ENCODE measurements at places on chromosomes 4 and X.
A peak's percentile ranks its signal among the peaks of the same experiment; 100 is the strongest.

GRCh38 chr4:32219306-32220075 is 1499.3 kb downstream of the PCDH7 start:
- DNase-seq = no peak

DNA sequence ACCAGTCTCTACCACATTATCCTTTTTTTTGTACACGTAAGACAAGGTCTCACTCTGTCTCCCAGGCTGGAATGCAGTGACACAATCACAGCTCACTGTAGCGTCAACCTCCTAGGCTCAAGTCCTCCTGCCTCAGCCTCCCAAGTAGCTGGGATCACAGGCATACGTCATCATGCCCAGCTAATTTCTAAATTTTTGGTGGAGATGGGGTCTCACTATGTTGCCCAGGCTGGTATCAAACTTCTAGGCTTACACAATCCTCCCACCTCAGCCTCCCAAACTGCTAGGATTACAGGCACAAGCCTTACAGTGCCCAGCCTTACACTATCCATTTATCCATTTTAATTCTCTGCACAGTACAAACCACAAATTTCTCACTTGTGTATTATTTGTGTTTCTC is 58.0 kb downstream of the CLOCK start:
- no peak for DNase-seq

GRCh38 chrX:68596871-68597270 is 50.6 kb upstream of the STARD8 start:
- no peak for DNase-seq

DNA sequence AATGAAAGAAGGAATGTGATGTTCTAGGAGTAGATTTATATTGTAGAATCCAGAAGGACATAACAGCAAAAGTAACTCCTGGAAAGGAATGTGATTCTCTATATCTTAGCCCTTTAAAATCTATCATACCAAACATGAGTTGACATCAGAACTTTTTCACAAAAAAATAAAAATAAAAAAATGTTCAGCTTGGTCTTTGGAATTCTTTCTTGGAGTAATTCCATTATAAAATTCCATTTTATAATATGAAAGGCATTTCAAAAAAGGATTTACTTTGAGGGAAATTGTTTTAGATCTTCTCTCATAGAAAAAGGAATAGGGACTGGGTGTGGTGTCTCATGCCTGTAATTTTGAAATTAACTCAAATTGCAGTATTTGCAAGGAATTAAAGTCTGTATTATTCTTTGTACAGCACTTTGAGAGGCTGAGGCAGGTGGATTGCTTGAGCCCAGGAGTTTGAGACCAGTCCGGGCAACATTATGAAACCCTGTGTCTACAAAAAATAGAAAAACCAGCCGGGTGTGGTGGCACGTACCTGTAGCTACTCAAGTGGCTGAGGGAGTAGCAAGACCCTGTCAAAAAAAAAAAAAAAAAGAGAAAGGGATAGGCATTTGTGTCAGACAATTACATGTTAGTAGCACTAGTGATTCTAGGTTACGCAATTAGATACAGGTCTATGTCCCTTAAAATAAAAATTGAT is 134.9 kb downstream of the SLC4A4 start:
- DNase-seq = no peak

DNA sequence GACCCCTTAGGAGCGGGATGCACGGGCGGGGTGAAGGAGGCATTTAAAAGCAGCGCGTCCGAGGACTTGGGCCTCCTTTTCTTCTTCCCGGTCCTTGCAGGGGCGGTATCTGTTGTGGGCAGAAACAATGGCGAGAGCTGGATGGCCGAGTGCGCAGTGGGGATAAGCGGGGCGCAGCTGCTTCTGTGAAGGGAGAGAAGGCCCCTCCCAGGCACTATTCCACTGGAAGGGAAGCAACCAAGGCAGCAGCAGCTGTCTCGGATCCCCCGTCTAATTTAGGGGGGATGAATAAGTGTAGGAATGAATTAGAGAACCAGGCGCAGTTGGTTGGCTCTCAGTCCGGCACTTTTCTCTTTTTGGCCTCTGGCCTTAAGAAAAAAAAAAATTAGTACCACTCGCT is 995 bp downstream of the SMARCA5 start:
- DNase-seq = peak; percentile 54

DNA sequence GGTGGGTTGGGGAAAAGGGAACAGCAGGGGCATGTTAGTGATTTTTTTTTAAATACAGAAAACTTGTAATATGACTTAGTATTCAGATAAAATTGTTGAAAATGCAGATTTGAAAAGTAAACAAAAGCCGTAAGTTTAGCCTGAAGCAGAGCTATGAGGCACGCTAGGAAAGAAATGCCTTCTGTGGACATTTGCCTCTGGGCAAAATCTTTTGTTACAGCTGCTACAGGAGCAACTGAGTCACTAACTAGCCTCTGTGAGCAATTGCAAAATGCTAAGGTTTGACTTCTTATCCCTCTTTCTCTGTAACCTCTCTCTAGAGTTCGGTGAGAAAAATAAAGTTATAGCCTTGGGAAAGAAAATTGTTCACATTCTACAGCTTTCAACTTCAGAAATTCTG is 350.0 kb downstream of the SLC7A11 start:
- DNase-seq = no peak

DNA sequence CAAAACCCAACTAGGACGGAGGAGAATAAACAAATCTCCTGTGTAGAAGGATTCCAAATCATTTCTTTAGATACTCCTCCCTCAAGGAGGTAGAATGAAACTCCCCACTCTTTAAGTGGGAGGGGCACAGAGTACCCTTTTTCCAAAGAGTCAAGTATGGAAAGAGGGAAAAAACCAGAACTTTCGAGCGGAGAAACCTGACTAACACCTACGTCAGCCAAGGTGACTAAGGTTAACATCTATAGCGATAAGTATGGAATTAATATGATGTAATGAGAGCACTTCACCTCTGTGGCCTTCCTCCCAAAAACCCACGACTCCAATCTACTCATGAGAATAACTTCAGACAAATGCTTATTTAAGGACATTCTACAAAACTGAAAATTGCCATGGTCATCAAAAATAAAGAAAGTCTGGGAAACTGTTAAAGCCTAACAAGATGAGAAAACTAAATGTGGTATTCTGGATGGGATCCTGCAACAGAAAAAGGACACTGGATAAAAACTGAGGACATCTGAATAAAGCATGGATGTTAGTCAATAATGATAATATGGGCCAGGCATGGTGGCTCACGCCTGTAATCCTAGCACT is 157.0 kb upstream of the MAP3K15 start:
- DNase-seq = no peak

DNA sequence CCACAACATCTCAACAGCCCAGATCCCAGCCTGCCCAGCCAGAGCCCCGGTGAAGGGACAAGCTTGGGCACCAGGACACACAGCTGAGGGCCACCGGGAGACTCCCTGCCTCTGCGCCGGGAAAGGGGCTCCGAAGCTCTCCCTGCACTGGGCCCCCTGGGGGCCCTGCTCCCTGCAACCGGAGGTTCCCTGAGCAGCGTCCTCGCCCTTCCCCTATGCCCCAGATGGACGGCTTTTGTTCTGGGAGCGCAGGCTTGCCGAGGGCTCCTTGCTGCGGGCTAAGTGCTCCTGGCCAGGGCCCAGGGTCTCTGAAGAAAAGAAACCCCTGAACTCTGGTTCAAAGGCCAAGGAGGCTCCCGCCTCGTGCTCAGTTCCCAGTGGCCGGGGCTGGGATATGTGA is 899 bp upstream of the ZFP92 start:
- no peak for DNase-seq

DNA sequence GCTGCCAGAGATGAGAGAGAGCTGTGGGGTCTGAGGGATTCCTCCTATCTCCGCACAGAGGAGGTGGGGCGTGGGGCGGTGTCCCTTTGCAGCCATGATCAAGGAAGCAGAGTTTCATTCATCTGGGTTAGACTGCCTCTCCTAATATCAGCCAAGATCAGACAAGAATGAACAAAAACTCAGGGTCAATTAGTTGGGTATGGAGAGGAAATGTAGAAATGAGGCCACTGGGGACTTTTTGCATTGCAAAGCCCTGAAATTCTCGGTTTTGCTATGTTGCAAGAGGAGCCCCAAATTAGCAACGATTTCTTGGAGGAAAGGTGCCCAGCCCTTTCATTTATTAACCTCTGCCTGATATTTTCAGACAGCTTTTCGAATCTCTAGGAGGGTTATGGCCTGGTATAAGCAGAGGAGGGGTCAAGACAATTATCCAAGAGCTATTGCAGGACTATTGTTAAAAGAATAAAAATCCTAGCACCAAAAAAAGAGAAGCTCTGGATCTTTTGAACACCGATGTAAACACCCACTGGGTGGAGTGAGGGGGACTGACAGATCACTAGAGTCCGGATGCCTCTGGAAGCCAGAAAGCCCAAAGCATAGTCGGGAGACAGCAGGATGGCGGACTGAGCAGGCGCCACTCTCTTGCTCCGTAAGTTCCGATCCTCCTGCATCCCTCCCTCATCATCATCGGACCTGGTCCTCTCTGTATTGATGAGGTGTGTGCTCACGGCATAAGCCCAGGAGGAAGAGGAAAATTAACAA is 34.4 kb upstream of the ACSL1 start:
- DNase-seq = no peak

- peak; percentile 4 for DNase-seq
Observed at GRCh38 chrX:17944833-17945497, 83.9 kb upstream of the RAI2 start.

DNA sequence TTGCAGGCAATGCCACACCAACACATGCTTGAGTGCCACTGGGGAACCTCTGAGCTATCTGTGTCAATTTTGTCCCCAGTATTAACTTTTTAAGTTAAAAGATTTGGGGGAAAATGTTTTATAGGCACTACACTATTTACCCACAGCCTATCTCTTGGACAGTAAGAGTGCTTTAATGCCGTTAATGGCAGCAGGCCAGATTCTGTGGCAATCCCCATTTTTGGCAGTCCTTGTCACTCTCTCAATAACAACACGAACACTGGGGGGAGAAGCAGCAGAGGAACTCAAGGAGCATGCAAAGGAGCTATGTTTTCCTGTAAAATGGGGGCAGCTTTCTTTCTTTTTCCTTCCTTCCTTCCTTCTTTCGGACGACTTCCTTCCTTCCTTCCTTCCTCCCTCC is 168.6 kb downstream of the NSUN7 start:
- DNase-seq = no peak

DNA sequence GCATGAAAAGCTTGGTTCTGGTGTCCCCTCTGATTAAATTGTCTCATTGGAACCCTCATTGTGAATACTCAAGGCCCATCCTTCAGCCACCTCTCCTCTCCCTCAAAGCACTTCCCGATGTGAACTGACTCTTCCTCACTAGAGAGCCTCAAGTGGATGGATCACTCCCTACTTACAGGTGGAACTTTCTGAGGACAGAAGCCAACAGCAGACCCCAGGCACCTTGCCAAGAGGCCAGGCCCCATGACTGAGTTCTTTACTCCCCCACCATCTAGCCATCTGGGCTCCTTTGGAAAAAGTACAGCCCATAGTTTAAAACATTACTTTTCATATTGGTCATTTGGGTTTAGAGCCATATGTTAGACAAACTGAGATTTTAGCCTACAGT is 224.1 kb downstream of the SHROOM3 start:
- DNase-seq = no peak

DNA sequence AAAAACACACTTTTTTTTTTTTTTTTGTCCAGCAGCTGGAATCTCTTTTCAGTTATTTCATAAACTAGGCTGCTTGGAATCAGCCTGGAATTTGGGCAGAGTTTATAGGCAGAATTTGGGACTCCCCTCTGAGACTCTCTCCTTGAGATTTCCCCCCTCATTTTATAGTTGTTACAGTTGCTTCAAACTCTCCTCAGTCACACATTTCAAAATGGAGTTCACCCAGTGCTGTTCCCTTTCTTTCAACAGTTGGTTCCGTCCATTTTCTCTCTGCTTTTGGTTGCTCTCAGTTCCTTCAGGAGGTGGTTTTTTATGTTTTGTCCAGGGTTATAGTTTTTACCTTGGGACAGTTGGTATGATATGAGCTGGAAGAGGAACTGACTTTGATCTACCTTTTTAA is 27.5 kb downstream of the NSD2 start:
- no peak for DNase-seq

- no peak for DNase-seq
Observed at GRCh38 chr4:108878806-108879205, 116.0 kb upstream of the ETNPPL start.

- DNase-seq = no peak
Observed at GRCh38 chrX:70171624-70172023, 5.7 kb upstream of the DGAT2L6 start.

DNA sequence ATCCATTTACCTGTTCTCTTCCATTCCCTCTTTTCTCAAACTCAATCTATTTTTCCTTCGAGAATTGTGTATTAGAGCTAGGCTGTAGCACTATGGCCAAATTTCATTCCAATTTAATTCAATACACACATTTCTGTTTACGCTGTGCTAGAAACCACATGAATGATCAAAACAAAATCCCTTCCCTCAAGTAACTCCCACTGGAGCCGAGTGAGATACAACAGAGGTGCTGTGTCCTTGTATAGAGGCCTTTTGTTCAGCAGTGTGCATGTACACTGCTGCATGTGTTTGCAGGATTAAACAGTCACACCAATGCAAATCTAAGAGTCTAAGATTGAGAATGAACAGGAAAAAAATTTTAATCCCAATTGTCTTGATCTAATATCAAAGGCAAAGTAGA is 734.2 kb downstream of the RAPGEF2 start:
- DNase-seq = no peak

GRCh38 chr4:168720396-168720900 is 223.6 kb downstream of the PALLD start:
- DNase-seq = no peak

DNA sequence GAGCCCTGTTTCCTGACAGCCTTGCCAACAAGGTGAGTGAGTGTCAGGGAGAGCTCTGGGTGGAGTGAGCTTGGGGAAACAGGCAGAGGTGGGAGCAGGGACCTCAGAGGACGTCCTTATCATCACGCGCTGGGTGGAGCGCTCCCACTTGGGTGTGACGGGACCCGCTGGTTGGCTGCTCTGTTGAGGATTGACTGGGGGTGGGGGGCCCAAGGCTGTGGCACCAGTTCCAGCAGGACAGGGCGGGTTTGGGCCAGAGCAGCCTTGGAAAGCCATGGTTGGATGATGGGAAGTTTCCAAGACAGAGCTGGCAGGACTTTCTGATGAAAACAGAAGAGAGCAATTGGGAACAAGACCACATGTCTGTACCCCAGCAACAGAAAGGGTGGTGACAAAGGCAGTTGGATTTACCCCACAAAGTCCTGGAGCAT is 3.0 kb upstream of the PCGF3 start:
- peak; percentile 43 for DNase-seq

GRCh38 chrX:103343105-103343504 is 13.1 kb downstream of the TCEAL7 start:
- DNase-seq = peak; percentile 5

GRCh38 chrX:41164449-41164848 is 79.2 kb downstream of the USP9X start:
- no peak for DNase-seq

- DNase-seq = no peak
Observed at GRCh38 chr4:118032691-118033090, 1.6 kb upstream of the NDST3 start.
